ENCODE measurements at places on chromosomes 4 and X. TPM values are rescaled to one million over a fixed set of nuclear protein-coding genes. Genes with fewer than 3 reads are reported as not detected.

DNA sequence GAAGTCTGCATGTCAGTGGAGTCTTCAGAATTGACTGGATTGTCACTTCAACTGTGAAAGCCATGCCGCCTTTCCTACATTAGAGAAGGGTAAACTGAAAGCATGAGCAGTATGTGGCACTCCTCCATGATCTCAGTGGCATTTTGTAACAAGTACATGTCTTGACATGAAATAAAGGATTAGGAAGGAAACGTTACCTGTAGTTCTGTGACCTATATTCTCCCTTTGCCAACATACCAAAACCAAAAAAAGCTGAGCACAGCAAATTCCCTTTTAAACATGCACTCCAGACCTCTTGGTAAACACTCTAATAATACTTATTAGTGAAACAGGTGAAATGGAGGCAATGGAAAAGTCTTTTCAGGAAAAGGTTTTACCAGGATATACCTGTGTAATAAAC, 344.2 kb downstream of the GRIA2 start:
- no peak for DNase-seq

- DNase-seq, result no peak
Measured at GRCh38 chr4:119477412-119478053, 151.1 kb downstream of the PDE5A start.

DNA sequence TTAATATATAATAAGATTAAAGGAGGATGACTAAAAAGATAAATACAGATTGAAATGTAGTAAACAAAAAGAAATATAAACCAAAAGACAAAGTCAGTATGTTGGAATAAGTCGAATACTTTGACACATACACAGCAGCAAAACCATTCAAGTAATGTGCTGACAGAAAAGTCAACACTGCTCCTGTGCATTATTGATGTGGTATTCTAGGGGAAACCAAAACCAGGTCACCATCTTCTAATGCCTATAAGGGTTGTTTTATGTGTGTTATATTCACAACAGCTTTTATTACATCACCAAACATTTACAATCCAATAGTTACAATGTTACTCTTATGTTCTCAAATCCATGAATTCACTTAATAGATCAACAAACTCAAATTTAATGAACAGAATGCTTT, 111.8 kb upstream of the DKK2 start:
- DNase-seq, result no peak

- DNase-seq, result no peak
Measured at GRCh38 chr4:38928974-38929373, 61.4 kb downstream of the FAM114A1 start.

GRCh38 chr4:53804719-53805118, 213.4 kb upstream of the LNX1 start:
- peak; percentile 45 for DNase-seq

GRCh38 chr4:154009191-154009590, 220.3 kb upstream of the SFRP2 start:
- no peak for DNase-seq

GRCh38 chr4:6456450-6456849, 16.0 kb downstream of the PPP2R2C start:
- DNase-seq, result no peak

DNA sequence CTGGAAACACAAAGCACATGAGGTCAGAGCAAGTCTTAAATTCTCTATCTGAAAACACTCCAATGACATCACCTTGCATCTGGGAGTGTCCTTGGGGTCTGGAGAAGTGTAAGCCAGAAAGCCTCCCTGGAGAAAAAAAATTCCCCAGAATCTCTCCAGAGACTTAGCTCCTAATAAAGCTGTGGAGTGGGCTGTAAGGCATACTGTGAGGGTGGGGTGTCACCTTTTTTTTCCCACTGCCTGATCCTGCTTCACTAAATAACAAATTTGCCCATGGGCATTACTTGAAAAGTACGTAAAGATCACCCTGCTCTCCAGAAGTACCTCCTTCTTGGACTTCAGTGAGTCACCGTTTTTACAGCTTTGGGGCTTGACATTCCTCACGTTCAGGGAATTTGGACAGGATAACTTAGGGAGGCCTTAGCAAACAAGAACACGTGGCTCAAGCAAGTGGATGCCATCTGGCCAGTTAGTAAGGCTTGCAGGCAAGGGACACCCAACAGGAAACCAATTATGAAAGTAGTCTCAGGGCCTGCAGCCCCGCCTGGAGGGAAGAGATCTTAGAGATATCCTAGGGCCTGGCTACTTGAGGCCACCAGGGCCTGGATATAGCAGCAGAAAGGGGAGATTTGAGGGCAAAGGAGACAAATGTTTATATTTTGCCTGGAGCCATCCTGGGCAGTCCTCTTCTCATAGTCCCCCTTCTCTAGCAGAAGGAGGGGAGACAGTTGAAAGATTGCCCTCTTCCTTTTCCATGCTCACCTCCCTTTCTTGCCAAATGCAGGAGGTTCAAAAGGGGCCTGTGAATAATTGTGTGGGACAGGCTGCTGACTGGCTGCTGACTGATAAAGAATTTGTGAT, 60.1 kb upstream of the PLAC1 start:
- no peak for DNase-seq

DNA sequence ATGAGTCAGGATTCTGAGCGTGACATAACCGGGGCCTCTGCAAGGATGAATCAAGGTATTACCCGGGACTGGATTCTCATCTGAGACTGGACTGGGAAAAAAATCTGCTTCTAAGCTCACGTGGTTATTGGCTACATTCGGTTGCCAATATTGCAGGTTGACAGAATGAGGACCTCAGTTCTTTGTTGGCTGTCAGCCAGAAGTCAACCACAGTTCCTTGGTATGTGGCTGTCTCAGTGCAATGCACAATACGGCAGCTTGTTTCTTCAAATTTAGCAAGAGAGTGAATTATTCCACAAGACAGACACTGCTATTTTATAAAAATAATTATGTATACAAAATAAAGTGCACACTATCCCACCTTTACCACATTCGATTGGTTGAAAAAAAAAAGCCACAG, 424.2 kb downstream of the KLHL4 start:
- no peak for DNase-seq

GRCh38 chr4:108933046-108933445, 170.2 kb upstream of the ETNPPL start:
- DNase-seq, result no peak

GRCh38 chr4:145498430-145498829, 16.8 kb downstream of the SMAD1 start:
- no peak for DNase-seq

GRCh38 chrX:45761920-45762319, 561.2 kb upstream of the DIPK2B start:
- DNase-seq, result no peak

DNA sequence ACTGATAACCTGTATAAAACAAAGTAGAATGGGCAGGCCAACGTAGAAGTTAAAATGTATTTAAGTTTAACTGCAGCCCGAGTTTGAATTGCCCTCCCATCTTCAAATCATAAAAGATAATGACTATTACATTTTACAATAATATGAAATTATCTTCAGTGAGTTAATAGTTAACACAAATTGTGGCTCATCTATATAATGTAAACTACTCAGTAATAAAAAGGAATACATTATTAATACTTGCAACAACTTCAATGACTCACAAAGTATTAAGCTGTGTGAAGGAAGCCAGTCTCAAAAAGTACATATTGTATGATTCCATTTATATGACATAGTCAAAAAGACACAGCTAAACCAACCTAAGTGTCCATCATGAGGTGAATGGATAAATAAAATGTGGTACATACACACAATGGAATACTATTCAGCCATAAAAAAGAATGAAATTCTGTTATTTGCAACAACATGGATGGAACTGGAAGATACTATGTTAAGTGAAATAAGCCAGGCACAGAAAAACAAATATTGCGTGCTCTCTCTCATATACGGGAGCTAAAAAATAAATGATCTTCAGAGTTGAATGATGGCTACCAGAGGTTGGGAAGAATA, 7.8 kb downstream of the PLRG1 start:
- no peak for DNase-seq

DNA sequence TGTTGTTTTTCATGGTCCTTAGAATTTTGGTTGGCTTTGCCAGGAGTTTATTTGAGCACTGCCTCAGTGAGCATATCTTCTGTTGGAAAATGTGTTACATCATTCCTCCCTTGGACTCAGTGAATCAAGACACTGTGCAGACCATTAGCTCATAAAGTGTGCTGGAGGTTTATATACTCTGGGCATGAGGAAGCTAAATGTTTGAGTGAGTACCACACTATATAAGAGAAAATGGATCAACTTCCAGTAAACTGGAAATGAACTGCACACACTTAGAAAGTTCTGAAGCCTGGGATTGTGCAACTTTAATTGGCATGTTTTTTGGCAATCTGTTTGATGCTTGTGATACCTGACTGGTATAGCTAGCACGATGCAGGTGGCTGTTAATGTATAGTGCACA, 75.9 kb downstream of the LIMCH1 start:
- no peak for DNase-seq

GRCh38 chr4:153809307-153809706, 20.4 kb upstream of the SFRP2 start:
- peak; percentile 59 for DNase-seq

GRCh38 chr4:1008840-1009541, 2.4 kb upstream of the FGFRL1 start:
- peak; percentile 25 for DNase-seq

DNA sequence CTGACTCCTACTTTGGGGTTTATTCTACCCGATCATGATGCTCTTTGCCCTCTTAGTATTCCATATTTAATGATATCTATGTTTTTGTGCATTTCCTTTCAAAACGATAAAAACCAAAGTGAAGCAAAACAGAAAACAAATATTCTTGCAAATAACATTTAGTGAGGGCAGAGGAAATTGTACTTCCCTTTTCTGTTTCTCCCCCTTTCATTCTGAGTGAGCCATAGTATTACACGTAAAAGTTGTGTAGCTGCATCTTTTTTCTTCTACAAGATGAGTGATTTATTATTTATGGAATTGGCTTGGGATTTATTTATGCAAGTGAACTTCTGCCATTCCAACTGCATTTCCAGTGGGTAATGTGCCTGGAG, 109.9 kb downstream of the AFF2 start:
- no peak for DNase-seq

DNA sequence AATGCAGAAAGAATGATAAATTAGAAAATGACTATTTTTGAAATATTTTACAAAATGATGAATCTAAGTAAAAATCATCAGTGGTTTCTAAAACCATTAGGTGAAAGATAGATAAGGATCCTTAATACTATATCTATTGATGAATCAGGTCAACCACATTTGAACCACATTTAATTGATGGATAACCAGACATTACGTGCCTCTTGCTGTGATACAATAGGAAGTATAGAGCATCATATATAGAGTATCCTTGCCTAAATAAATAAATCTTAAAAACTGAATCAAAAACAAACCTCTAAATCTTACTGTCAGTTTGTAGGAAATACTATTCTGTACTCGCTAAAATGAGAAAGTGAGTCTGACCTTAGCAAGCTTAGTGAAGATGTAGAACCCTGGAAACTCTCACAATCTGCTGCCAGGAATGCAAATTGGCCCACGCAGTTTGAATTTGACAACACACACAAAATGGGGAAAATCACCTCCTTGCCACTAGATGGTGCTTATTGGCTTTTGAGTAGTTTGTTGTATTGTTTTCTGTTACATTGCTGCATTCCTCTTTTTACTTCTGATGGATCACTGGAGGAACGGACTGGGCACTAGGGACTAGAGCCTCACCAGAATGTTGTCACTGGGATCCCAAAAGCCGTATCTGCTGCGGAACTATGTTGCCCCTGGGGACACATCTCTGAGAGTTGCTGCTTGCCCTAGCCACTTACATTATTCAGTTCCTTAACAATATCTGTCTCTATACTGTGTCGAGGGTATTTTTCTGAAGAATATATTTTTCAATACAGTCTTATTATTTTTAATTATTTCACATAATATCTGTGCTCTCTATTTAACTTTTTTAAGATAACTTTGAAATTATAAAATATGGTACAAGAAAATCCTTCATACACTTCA, 25.4 kb upstream of the SLAIN2 start:
- DNase-seq, result peak; percentile 52

DNA sequence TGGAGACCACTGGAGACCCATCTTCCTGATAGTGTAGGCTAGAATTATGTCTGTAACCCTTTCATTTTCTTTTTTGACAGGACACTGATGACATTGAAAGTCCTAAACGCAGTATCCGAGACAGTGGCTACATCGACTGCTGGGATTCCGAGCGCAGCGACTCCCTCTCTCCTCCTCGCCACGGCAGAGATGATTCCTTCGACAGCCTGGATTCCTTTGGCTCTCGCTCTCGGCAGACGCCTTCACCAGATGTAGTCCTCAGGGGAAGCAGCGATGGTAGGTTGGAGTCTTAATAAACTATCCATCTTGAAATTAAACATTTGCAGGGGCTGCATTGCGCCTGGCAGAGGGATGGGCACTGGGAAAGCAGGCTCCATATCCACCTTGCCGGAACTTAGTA, 75.4 kb downstream of the LIMCH1 start:
- no peak for DNase-seq

- no peak for DNase-seq
Measured at GRCh38 chr4:98969878-98970785, 25.4 kb upstream of the METAP1 start.

DNA sequence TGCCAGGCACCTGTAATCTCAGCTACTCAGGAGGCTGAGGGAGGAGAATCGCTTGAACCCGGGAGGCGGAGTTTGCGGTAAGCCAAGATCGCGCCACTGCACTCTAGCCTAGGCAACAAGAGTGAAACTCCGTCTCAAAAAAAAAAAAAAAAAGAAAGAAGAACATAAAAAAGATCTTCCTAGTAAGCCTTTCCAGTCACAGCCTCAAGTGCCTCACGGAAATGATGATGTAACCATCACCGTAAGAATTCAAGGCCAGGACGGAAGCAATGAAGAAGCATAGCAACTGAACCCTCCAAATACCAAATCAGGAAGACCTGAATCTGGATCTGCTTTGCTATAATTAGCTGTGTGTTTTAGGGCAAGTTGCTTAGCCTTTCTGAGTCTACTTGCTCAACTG, 28.8 kb downstream of the RBM47 start:
- DNase-seq, result no peak

GRCh38 chr4:82481506-82481840, 51.1 kb downstream of the ENOPH1 start:
- DNase-seq, result no peak

GRCh38 chrX:120499301-120500072, 30.4 kb upstream of the LAMP2 start:
- DNase-seq, result no peak

DNA sequence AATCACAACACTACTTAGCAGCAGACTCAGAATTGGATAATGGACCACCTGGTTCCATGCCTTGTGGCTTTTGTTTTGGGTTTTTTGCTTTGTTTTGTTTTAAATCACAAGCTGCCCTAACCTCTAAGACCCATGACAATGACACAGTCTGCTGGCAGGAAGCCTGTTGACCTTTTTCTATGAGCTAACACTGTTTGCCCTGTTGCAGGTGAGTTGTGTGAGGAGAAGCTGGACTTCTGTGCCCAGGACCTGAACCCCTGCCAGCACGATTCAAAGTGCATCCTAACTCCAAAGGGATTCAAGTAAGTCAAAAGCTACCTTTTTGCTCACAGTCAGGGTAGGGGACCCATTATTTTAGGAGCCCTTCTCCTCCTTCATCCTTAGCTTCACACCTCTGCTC, 110.8 kb upstream of the PACRGL start:
- DNase-seq, result no peak

Gene SH2D1A
- total RNA-seq, result 17.2 TPM

Gene SMIM10
- total RNA-seq, result 0.79 TPM

Gene TRPC3
- total RNA-seq, result 2.5 TPM

Gene PIN4
- total RNA-seq, result 8.0 TPM

Gene BEX1
- total RNA-seq, result 0.81 TPM

Gene NDST3
- total RNA-seq, result not detected

Gene MSX1
- total RNA-seq, result not detected

Gene TACC3
- 264 TPM for total RNA-seq

Gene PITX2
- total RNA-seq, result not detected

Gene NDST4
- total RNA-seq, result not detected

Gene UNC5C
- not detected for total RNA-seq

Gene DUSP9
- not detected for total RNA-seq

Gene TMPRSS11D
- total RNA-seq, result not detected

Gene PDCL2
- total RNA-seq, result not detected

All from activated naive CD4-positive, alpha-beta T cell treated with anti-CD3 and anti-CD28 coated beads for 36 hours (primary cell).